Caki2 (cell line): ENCODE measurements at places on chromosomes 12 and 14.

DNA sequence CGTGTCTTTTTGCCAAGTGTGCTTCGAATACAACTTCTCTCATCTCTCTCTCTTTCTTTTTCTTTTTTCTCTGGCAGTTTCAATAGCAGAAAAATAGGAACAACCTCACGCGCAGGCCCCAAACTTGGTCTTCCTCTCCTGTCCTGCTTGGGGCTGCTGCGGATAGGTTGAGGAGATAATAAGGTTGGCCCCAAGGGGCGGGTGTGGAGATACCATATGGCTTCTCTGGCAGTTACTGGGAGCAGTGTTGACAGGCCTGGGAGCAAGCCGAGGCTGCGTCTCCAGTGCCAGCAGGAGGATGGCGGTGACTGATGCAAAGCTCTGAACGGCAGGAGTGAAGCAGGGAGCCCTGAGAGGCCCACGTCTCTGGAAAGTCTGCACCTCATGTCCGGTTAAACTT is 89.5 kb upstream of the MANSC4 start:
- DNase-seq: no peak

GRCh38 chr14:102378830-102379229 is 16.1 kb downstream of the TECPR2 start:
- no peak for DNase-seq

DNA sequence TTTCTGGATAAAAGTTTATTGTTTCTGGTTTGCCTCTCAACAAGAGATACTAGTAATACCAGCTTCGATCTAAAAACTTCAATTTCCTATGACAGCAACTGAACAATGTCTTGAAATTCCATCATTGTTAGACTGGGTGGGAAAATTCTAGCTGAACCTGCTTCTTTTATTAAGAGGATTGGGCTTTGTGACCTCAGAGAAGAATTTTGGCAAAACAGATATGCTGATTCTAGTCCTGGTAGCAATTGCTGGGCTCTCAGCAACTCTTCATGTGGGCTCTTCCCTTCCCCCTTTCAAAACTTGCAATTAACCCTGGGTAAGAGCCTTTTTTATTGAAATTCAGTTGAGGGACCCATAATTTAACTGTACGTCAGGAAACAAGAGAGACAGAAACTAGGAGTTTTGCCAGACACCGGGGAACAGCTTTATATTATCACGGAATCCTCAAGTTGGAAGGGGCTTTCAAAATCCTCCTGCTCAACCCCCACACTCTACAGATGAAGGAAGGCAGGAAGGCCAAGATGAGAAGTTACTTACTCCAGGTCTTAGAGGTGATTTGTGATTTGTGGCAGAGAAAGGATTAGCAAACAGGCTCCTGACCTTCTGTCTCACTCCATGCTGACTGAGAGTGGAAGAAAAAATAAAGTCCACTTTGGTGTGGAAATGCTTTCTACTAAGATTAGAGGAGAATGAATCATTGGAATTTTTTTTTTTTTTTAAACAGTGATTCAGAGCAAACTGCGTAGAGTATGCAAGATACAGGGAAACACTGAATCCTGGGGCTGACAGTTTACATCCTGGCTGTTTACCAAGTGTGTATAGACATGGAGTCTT is 239.0 kb upstream of the ATP2B1 start:
- peak; percentile 53 for DNase-seq

DNA sequence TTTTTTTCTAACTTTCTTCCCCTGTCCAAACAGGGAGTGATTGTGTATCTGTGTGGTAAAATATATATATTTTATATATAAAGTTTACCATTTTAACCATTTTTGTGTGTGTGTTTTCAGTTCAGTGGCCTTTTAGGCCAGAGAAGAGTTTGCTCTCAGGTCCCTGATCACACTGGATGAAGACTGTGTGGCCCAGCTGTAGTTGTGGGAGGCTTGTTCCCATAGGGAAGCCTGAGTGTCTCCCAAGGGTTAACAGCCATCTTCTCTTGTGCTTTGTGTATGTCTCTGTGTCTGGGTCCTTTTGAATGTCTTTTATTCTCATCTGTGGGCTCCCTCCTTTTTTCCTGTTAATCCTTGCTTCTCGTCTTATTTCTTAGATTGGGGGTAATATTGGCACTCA is 23.4 kb downstream of the CGRRF1 start:
- DNase-seq: no peak

- DNase-seq: no peak
Observed at GRCh38 chr12:39301422-39301821, 141.5 kb downstream of the KIF21A start.

DNA sequence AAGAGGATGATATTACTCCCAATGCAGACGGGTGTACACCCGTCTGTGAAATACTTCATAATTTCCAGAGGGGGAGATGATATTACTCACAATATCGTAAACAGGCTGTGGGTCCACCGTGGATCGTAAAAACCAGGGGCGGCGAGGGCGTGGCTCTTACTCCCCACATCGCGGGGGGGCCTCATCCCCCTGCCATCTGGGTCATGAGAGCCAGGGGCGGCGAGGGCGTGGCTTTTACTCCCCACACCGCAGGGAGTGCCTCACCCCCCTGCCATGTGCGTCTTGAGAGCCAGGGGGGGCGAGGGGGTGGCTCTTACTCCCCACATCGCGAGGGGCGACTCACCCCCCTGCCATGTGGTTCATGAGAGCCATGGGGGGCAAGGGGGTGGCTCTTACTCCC is 86.2 kb upstream of the GNG2 start:
- no peak for DNase-seq

DNA sequence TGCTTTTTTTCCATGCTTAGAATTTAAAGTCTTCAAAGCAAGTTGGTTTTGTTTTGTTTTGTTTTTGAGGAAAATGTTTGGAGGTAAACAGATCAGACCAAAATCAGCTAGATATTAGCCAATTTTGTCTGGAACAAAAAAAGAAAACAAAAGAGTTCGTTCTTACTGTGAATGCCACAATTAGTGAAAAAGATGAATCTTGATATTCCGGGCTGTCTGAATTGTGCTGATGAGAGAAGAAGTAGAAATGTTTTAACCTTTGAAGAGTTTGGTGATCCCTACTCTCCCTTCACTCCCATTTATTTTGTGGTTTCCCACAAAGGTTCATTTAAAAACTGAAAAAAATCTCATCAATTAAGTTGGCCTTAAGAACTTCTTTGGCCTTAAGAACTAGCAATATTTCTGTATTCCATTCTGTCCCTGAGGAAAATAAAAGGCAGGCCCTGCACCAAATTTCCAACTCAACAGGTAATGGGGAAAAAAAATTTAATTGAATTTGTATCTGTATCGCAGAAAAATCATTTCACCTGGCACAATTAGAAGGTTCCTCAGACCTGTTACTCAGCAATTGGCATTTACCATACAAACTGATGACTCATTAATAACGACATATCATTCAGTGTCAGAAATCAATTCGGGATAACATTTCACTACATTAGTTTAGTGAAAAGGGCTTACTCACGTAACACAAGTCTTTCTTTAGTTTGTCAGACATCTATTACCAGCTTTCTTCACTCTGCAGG is 562 bp upstream of the GLIPR1L2 start:
- no peak for DNase-seq

GRCh38 chr12:98471085-98471484 is 44.3 kb upstream of the TMPO start:
- DNase-seq: no peak

- peak; percentile 96 for DNase-seq
Observed at GRCh38 chr12:122946690-122947341, 19.4 kb downstream of the ABCB9 start.

DNA sequence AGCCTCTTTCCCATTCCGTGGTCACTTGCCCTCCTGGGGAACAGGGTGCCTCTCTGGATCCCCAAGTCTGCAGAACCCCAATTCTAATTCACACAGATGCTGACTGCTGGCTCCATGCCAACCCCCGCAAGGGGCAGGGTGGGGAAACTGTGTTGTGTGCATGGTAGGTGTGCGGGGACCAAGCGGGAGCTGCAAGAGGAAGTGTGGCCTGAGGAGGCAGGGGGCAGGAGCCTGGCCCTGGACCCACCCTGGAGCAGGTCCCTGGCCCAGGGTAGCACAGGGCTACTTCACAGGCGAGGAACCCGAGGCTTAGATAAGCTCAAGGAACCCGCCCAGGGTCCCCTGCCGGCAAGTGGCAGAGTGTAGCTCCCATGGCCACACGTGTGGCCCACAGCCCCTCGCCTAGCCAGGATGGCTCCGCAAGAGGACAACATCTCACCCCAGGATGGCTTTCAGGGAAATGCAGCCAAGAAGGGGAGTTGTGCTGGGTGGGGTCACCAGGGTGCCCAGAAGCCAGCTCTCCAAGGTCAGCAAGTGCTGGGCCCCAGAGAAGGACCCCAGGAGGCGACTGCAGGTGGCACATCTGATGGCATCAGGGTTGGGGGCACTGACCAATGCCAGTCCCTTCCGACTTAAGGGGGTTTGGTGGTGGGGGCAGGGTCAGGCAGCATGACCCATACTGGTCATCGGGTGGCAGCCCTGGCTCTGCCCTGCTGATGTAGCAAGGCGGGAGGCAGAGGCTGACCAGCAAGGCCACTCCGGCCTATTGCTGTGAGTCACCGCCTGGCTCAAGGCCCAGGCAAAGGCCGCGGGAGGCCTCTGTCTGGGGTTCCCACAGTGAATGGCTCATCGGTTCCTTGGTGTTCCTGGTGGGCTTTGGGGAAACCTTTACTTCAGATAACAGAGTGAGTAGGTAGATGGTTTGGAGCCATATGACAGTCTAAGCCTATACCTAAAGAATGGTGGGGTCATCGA is 37.3 kb upstream of the EML1 start:
- DNase-seq: peak; percentile 80

GRCh38 chr14:23543403-23543802 is 8.2 kb downstream of the ZFHX2 start:
- DNase-seq: no peak

DNA sequence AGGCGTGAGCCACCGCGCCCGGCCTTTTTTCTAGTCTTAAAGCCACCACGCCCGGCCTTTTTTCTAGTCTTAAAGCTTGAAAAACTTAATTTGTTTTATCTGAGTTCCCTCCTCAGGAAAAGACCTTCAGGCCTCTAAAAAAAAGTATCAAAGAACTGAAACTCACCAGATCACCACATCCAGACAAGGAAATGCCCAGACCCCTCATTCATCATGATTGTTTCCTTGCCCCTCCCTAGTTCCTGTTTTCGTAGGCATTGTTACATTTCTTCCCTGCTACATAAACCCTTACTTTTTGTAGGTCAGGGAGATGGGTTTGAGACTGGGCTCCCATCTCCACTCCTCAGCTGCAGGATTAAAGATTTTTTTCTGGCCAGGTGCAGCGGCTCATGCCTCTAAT is 21.1 kb upstream of the VWF start:
- DNase-seq: no peak

GRCh38 chr14:74620497-74620921 is 8.5 kb upstream of the LTBP2 start:
- DNase-seq: peak; percentile 95

DNA sequence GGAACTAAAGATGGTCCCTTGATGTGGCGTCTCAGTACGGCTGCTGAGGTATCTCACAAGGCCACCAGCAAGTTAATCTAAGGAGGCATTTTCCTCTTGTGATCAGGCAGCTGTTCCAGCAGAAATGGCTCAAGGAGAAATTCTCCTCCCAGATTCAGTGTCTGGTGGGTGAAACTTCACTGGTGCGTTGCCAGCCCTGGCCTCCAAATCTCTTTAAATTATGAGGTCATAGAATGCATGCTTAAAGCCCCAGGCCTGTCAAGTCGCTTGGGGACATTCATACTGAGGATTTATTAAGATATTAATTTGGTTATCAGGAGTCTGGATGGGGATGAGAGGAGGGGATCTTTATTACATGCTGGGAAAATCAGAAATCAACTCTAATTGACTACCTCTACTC is 72.9 kb downstream of the PPP2R5C start:
- no peak for DNase-seq

GRCh38 chr14:84323978-84324377 is 1206.0 kb upstream of the FLRT2 start:
- no peak for DNase-seq

GRCh38 chr12:23211384-23212320 is 586.7 kb downstream of the ETNK1 start:
- DNase-seq: no peak

- DNase-seq: peak; percentile 13
Observed at GRCh38 chr12:111313833-111314259, 55.0 kb downstream of the PHETA1 start.

GRCh38 chr12:29176941-29177340 is 27.9 kb downstream of the FAR2 start:
- no peak for DNase-seq

DNA sequence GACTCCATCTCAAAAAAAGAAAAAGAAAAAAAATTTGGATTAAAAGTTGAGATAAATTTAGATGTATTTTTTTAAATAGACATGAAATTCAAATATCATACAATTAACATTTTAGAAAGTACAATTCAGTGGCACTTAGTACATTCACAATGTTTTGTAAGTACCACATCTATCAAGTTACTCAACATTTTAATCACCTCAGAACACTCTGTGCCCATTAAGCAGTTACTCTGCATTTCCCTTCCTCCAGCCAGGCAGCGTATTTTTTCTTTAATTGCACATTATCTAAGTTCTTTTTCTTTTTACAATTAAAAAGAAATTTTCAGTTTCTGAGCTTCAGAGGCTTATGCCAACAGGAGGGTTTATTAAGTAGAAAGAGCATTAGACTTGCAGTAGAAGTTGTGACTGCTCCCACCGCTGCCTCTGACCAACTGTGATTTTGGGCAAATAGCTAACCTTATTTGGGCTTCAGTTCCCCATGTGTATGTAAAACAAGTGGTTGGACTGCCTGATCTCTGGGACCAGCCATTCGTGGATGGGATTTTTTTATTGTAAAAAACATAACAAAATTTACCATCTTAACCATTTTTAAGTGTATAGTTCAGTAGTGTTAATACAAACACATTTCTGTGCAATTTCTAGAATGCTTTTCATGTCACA is 65.7 kb downstream of the WNK1 start:
- DNase-seq: no peak

DNA sequence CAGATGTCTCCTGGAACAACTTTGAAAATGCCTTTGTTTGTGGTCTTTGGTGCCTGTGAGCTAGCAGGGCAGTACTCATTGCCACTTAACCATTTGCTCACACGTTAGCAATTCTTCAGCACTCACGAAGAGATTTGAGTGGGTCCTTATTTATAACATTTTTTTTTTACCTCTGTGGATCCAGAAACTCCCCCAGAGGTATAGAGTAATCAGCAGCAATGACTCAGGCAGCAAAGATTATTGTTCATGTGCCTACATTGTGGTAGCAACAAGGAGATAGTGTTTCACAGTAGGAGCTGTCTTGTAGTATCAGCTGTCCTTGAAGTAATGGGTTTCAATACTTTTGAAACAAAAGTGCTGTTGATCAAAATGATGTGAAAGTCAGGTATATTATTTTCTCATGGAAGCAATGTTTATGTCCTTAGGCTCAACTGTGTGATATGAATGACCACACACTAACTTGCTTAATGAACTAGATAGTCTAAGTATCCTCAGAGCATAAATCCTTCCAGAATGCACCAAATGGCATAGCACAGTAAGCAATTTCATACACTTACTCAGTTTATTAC is 304.1 kb downstream of the EGLN3 start:
- DNase-seq: peak; percentile 23

DNA sequence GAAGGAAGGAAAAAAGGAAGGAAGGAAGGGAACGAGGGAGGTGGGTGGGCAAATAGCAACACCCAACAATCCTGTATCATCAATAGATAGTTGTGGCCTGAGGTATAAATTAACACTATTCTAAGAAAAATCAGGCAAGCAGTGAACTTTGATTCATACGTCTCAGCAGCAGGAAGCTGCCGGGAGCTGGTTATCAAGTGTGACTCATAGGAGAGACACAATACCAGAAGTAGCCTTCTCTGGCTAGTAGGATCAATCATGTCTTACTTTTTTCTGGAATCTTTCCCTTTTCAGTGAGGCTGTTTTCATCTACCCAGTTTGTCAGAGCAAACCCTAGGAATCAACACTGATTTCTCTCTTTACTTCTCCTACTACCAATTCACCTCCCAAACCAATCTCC is 780.5 kb downstream of the NRXN3 start:
- DNase-seq: no peak

GRCh38 chr12:45962553-45963325 is 27.6 kb downstream of the SCAF11 start:
- no peak for DNase-seq
